ENCODE measurements at places on chromosomes 4 and X. TPM values are rescaled to one million over a fixed set of nuclear protein-coding genes. Genes with fewer than 3 reads are reported as not detected.

DNA sequence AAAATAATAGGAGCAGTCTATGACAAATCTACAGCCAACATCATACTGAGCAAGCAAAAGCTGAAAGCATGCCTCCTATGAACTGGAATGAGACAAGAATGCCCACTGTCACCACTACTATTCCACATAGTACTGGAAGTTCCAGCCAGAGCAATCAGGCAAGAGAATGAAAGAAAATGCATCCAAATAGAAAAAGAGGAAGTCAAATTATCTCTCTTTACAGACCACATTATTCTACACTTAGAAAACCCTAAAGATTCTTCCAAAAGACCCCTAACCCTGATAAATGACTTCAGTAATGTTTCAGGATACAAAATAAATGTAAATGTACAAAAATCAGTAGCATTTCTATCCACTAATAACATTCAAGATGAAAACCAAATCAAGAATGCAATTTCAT is 249.0 kb downstream of the STK32B start:
- H3K27ac ChIP-seq = no peak overlapping the region
- H3K27me3 ChIP-seq = no peaks in the 10 kb centered on the region
- no peak for DNase-seq
- no peaks in the 10 kb centered on the region for H3K4me1 ChIP-seq

- H3K36me3 ChIP-seq = peaks cover 6% of the 10 kb centered on the region
- no peaks in the 10 kb centered on the region for H3K27me3 ChIP-seq
Observed at GRCh38 chr4:52588097-52588496, 71.0 kb downstream of the USP46 start.

CYLC1 gene
- not detected for total RNA-seq

DNA sequence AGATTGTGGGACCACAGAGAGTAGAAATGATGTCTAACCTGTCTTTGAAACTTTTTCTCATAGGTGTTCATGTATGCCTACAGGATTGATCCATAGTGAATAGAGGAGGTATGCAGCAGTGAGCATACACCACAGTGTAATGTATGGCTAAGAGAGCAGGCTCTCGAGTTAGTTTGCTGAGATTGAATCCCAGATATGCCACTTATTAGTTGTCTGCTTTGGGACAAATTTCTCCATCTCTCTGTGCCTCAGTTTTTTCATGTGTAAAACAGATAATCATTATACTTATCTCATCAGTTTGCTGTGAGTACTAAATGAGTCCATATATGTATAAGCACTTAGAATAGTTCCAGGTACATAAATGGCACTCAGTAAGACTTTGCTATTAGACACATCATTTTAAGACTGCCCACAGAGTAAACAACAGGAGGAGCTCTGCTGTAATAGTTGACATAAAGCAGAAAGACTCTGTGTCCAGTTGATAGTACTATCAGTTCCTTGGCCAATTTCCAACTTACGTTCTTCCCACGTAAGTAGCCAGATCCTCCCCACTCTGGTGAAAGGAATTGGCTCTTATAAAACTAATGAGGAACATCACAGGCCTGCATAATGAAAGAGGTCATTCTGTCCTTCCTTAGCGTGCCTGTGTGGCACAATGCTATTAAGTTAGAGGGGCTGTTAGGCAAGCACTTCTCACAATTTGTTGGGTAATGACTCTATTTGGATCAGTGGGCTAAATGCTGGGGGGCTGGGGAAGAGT is 20.7 kb upstream of the RNF150 start:
- no peaks in the 10 kb centered on the region for H3K4me1 ChIP-seq
- no peak for DNase-seq
- H3K36me3 ChIP-seq = no peaks in the 10 kb centered on the region
- H3K4me3 ChIP-seq = no peak overlapping the region
- no peaks in the 10 kb centered on the region for H3K27me3 ChIP-seq

SORCS2 gene
- 1.5 TPM for total RNA-seq

SGMS2 gene
- total RNA-seq = 4.6 TPM

- H3K27me3 ChIP-seq = no peaks in the 10 kb centered on the region
- H3K4me1 ChIP-seq = no peaks in the 10 kb centered on the region
- H3K36me3 ChIP-seq = no peaks in the 10 kb centered on the region
Observed at GRCh38 chr4:33086331-33086925, 2366.3 kb downstream of the PCDH7 start.

GRCh38 chr4:10582951-10583350 is 101.6 kb downstream of the CLNK start:
- H3K4me1 ChIP-seq = no peaks in the 10 kb centered on the region
- H3K36me3 ChIP-seq = no peaks in the 10 kb centered on the region
- no peak for DNase-seq
- H3K27ac ChIP-seq = no peak overlapping the region
- H3K4me3 ChIP-seq = no peak overlapping the region

- no peak for DNase-seq
- no peaks in the 10 kb centered on the region for H3K36me3 ChIP-seq
- H3K4me1 ChIP-seq = no peaks in the 10 kb centered on the region
Observed at GRCh38 chr4:103324811-103325210, 126.7 kb upstream of the CENPE start.

MAOA gene
- total RNA-seq = 22.8 TPM

GRCh38 chrX:9610771-9611392 is 146.0 kb downstream of the TBL1X start:
- H3K36me3 ChIP-seq = no peaks in the 10 kb centered on the region
- H3K4me3 ChIP-seq = no peak overlapping the region

- DNase-seq = no peak
- H3K27ac ChIP-seq = no peak overlapping the region
- H3K4me1 ChIP-seq = no peaks in the 10 kb centered on the region
- H3K36me3 ChIP-seq = peaks cover 25% of the 10 kb centered on the region
- no peaks in the 10 kb centered on the region for H3K27me3 ChIP-seq
- H3K4me3 ChIP-seq = no peak overlapping the region
Observed at GRCh38 chr4:106299977-106300376, 16.0 kb downstream of the TBCK start.

DNA sequence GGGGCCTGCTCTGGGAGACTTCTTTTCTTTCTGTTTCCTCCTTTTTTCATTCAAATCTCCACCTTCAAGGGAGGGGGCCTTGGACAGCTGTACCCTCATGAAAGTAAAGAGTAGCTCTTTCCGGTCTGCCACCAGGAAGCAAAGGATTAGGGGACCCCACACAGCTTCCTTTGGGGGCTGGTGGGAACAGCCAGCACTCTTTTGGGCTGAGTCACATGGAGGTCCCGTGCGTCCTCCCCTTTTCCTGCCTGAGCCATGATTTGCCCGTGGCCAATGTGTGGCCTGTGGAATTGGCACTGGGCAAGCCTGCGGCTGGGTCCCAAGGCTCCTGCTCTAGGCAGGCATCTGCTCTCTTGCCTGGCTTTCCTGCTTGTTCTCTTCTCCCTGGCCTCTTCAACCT is 65.5 kb downstream of the FHDC1 start:
- no peaks in the 10 kb centered on the region for H3K36me3 ChIP-seq
- DNase-seq = no peak
- no peak overlapping the region for H3K4me3 ChIP-seq
- no peaks in the 10 kb centered on the region for H3K27me3 ChIP-seq
- no peaks in the 10 kb centered on the region for H3K4me1 ChIP-seq
- no peak overlapping the region for H3K27ac ChIP-seq

DNA sequence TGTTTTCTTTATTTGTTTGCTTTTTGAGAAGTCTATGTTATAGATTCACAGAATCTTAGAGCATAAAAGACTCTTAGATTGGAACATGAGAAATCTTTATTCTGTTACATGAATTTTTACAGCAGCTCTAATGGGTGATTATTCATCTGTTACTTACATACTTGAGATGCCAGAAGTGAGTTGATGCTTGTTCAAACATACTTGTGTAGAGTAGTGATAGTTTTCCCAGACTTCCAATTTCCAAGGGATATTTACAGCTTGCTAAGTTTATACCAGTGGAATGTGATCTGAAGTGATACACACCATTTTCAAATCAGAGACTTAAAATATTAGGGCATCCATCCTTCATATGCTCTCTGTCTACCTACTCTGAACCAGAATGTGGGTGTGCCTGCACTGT is 252.9 kb upstream of the SMIM31 start:
- no peaks in the 10 kb centered on the region for H3K4me1 ChIP-seq
- H3K27me3 ChIP-seq = no peaks in the 10 kb centered on the region
- no peak overlapping the region for H3K27ac ChIP-seq
- DNase-seq = no peak

HSFX2 gene
- total RNA-seq = not detected

DNA sequence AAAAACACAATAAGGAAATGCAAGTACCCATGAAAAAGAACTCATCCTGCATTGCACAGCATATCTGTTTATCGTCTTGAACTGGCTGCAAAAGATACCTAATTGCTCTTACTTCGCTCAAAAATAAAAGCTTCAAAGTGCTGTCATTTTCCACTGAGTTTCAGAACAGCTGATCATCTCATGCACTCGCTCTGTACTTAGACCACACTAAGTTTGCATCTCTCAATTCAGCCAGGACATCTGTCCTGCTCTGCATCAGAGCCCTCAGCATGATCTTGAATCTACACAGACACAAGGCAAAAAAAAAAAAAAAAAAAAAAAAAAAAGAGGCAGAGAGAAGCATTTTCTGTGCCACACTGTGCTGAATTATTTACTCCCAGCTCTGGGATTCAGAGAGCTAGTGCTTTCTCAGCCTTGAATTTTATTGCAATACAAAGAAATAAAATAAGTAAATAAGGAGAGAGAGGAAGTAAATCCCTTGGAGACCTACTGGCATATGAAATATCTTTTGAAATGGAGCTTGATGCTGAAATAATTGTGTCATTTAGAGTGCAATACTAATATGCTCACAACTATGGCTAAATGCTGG is 81.3 kb downstream of the PPP1R2C start:
- H3K4me3 ChIP-seq = no peak overlapping the region
- H3K27me3 ChIP-seq = peaks cover 22% of the 10 kb centered on the region
- no peaks in the 10 kb centered on the region for H3K36me3 ChIP-seq

DNA sequence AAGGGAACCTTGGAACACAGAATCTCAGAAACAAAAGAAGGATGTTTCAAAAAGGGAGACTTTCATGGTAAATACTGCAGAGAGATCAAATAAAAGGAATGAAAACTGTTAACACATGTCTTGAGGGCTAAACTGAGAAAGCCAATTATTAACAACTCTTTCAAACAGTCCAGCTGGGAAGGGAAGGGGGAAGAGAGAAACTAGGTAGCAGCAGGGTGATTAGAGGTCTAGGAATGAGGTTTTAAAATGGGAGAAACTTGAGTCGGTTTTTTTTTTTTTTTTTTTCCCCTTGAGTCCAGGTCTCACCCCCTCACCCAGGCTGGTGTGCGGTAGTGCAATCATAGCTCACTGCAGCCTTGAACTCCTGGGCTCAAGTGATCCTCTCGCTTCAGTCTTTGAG is 4.3 kb downstream of the BCLAF3 start:
- no peaks in the 10 kb centered on the region for H3K36me3 ChIP-seq
- peaks cover under 1% of the 10 kb centered on the region for H3K4me1 ChIP-seq
- peaks cover 8% of the 10 kb centered on the region for H3K27me3 ChIP-seq
- H3K4me3 ChIP-seq = no peak overlapping the region

GRCh38 chr4:51906167-51906958 is 63.4 kb downstream of the DCUN1D4 start:
- no peak for DNase-seq
- no peak overlapping the region for H3K4me3 ChIP-seq
- H3K27ac ChIP-seq = no peak overlapping the region
- no peaks in the 10 kb centered on the region for H3K4me1 ChIP-seq
- no peaks in the 10 kb centered on the region for H3K36me3 ChIP-seq
- no peaks in the 10 kb centered on the region for H3K27me3 ChIP-seq

DNA sequence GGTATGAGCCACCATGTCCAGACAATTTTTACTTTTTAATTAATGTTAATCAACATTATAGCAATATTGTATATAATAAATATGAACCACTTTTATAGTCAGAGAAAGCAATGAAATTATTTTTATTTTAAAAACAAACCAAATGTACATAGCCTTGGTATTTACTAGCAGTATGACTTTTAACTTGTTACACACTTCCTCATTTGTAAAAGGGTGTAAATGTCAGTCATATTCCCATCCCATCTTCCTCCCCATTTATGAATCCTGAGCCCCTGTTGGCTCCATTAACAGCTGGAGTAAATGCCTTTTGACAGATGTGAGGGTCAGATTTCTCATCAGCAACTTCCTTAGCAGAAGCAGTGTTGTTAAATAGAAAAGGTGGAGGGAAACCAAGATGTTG is 179.6 kb upstream of the SPRY1 start:
- no peak for DNase-seq
- no peaks in the 10 kb centered on the region for H3K4me1 ChIP-seq
- H3K36me3 ChIP-seq = no peaks in the 10 kb centered on the region
- H3K4me3 ChIP-seq = no peak overlapping the region

DNA sequence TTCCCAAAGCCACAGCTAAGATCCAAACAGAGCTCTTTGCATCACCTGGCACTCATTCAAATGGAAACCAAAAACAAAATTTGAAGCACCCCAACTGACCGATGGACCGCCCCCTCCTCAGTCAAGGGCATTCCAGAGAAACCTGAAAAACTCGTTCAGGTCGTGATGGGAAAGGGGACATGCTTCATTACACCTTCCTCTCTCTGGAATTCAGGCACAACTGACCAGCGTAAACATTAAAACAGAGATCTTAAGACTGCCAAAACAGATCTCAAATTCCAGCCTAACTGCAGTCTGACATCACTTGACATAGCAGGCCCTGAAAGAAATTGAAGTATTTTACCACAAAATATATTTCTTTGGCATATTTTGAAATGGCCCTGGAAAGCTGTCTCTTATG is 28.5 kb downstream of the PTTG2 start:
- no peaks in the 10 kb centered on the region for H3K27me3 ChIP-seq
- H3K4me1 ChIP-seq = peaks cover 6% of the 10 kb centered on the region
- H3K27ac ChIP-seq = no peak overlapping the region
- H3K4me3 ChIP-seq = no peak overlapping the region
- DNase-seq = no peak
- H3K36me3 ChIP-seq = no peaks in the 10 kb centered on the region

FRMPD4 gene
- total RNA-seq = 0.79 TPM

DNA sequence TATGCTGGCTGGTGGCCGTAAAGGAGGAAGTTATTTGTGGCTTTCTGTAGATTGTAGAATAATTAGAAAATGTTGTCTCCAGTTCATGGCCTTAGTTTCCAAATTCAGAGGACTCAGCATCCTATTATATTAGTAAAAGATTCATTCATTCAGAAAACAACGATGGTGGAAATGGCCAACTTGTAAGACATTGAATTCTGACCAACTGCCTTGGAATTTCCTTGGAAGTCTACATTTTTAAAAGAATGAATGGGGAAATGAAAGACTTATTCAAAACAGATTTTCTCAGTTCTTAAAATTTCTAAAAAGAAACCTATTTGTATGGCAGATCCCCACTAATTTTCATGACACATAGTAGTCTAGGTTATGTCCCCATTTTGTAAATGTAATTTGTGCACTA is 561.5 kb downstream of the ANKRD50 start:
- no peaks in the 10 kb centered on the region for H3K36me3 ChIP-seq
- no peaks in the 10 kb centered on the region for H3K4me1 ChIP-seq
- no peak overlapping the region for H3K4me3 ChIP-seq
- no peak overlapping the region for H3K27ac ChIP-seq
- DNase-seq = no peak

GRCh38 chr4:100789991-100790390 is 272.2 kb upstream of the EMCN start:
- H3K4me1 ChIP-seq = no peaks in the 10 kb centered on the region
- no peak for DNase-seq
- H3K4me3 ChIP-seq = no peak overlapping the region
- no peaks in the 10 kb centered on the region for H3K36me3 ChIP-seq
- H3K27me3 ChIP-seq = no peaks in the 10 kb centered on the region

CT83 gene
- not detected for total RNA-seq

TCP11X1 gene
- not detected for total RNA-seq

GRCh38 chrX:9627922-9628321 is 137.7 kb downstream of the GPR143 start:
- H3K4me3 ChIP-seq = no peak overlapping the region
- H3K27ac ChIP-seq = no peak overlapping the region
- H3K36me3 ChIP-seq = no peaks in the 10 kb centered on the region
- no peaks in the 10 kb centered on the region for H3K4me1 ChIP-seq
- H3K27me3 ChIP-seq = no peaks in the 10 kb centered on the region
- DNase-seq = no peak
